Effector CD8-positive, alpha-beta T cell (primary cell): ENCODE measurements at places on chromosomes 12 and 14.

DNA sequence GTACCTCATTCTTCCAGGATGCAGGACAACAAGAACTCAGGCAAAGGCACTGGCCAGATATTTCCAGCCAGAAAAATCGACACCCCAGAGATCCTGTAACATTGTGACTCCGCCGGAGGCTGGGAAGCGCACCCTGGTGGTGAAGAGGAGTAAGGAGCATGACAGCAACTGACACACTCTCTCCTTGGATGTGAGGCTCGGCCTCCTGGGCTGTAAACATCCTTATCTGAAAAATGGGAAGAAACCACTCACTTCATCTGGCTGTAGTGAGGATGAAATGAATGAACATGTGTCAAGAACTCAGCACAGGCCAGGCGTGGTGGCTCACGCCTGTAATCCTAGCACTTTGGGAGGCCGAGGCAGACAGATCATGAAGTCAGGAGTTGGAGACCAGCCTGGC lies 27.5 kb downstream of the TCHP start:
- no peak for DNase-seq

DNA sequence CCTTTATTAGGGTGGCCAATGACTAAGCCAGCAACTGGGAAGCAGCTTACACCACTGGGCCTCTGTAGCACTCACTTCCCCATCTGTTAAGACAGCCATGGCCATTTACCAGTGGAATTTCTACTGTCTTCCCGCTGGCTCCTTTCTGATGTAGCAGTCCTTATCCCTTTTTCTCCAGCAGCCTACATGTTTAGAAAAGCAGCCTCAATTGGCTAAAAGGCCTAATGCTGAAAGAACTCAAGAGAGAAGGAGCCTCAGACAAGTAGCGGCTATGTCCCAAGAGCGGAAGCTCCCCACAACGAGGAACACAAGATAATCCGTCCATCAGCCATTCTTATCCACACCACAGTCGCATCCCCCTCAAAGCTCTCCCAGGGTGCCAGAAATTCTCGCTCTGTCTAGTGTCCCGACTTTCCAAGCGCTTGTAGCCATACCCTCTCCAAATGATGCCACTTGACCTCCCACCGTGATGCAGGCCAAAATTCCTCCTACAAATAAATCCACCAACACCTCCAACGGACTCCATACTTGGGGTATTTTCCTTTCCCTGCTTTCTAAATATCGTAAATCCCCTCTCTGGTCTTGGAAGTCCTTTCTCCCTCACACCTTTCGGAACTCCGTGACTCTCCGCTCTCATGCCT lies 624 bp downstream of the M6PR start:
- DNase-seq: no peak

- DNase-seq: no peak
These were observed 10.7 kb upstream of the ATP2A2 start for GRCh38 chr12:110270125-110270962.

GRCh38 chr12:46526233-46526632 lies 153.7 kb upstream of the SLC38A2 start:
- no peak for DNase-seq

- DNase-seq: no peak
These were observed 42.6 kb downstream of the SH2B3 start for GRCh38 chr12:111448266-111448830.

DNA sequence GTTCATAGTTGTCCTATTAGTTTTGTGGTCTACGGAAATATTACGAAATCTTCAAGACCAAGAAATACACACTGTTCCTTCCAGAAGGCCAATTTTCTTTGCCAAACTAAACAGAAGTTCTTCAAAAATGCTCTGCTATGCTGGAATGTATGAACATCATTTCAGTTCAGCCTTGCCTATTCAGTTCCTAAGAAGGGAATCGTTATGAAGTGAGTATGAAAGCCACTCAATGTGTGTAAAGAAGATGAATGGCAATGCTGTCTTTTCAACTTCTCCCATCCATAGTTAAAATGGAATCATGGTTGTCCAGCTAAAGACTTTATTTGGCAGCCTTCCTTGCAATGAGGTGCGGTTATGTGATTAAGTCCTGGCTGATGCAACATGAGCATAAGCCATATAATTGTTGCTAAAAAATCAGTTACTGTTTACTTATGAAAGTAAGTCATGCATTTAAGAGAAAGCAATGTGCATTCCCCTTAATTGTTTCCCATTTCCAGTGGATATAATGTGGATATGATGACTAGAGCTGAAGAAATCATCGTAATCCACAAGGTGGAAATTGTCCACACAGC lies 73.8 kb upstream of the PTPRR start:
- no peak for DNase-seq

DNA sequence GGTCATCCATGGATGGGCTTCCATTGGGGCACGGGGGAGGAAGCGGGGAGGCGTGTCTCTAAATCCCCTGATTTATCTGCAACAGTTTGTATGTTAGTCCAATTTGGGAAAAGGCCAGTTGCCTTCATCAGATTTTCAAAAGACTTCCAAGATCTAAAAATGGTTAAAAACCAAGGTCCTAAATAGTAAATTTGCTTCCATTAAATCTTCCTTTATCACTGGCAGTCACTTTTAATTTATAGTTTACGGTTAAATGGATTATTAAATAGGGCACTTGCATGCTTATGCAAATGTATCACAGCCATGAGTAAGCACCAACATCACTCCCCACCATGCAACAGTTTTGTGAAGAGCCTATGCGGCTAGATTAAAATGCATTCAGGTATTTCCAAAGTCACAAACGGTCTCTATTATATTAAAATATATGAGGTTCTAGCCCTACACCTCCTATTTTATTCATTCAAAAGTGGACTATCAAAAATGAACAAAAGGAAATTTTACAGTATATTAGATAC lies 108.2 kb upstream of the GPHB5 start:
- DNase-seq: no peak

DNA sequence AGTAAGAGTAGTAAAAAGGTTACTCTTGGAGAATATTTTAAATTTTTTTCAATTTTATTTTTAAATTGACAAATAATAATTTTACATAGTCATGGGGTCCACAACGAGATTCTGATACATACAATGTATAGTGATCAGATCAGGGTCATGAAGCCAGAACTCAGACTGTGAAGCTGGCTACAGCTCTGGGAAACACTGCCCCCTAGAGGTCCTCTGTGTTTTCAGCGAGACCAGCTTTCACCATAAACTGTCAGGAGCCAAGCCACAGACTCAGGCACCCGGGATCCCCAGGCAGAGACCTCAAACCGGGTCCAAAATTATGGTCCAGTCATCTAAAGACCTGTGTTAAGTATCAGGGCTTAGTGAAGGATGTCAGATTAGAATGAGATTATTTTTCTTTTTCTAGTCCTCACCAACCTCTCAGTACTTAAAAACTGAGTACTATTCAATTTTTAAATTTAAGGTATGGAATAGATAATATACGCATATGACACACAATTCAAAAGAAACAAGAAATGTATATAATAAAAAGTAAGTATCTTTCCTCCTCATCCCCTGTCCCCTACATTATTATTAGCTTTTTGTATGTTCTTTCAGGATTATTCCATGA lies 397.1 kb downstream of the MDGA2 start:
- DNase-seq: no peak

- DNase-seq: no peak
These were observed 26.9 kb downstream of the SIX1 start for GRCh38 chr14:60622210-60622916.

GRCh38 chr12:120090206-120090605 lies 26.3 kb downstream of the RAB35 start:
- DNase-seq: no peak

- DNase-seq: no peak
These were observed 66.7 kb downstream of the NTN4 start for GRCh38 chr12:95723693-95724384.
